Occipital lobe (tissue), 3 donors: ENCODE measurements at places on chromosomes 2 and 18.

DNA sequence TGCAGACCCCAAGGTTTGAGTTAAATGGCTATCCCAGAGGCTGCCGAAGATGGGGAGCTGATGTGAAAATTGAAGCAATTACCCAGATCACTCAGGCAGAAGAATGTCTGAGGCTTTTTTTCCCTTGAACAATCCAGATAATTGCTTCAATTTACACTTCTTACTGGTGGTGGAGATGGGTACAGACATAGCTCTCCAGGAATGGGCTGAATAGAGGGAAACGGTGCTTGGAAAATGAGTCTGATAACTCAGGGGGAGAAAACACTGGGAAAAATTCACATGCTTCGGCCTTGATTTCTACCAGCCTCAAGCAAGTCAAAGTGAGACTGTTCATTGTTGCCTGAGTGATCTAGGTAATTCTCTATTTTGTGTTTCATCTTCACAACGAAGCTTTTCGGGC lies 9.5 kb upstream of the KIF5C start:
- DNase-seq, result no peak

DNA sequence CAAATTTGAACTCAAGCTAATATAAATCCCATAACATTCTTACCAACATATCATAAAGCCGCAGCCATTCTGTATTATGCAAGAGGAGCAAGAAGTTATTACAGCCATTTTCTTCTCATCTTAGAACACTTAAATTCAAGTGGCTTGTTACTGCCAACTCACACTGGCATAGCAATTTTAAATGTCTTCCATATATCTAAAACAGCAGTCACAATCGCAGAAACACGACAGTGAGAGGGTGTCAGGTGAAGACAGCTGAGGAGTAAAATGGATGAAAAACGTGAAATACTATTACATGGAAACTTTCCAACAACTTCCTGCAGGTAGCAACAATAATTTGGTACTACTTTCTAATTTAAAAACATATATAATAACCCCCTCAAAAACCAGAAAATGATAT lies 17.9 kb downstream of the PPP3R1 start:
- no peak for DNase-seq

DNA sequence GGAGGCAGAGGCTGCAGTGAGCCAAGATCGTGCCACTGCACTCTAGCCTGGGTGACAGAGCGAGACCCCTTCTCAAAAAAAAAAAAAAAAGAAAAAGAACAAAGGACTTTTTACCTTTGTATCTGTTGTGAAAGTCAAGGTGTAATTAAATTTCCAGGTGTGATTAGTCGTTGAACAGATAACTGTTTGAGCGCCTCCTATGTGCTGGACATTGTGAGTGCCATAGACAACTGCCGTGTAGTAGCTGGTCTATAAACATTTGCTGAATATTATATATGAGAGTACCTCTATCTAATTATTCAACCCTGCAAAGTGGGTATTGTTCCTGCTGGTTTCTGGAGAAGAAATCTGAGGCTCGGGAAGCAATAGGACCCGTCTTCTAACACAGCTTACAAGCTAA lies 71.8 kb downstream of the ASAP2 start:
- DNase-seq, result no peak

DNA sequence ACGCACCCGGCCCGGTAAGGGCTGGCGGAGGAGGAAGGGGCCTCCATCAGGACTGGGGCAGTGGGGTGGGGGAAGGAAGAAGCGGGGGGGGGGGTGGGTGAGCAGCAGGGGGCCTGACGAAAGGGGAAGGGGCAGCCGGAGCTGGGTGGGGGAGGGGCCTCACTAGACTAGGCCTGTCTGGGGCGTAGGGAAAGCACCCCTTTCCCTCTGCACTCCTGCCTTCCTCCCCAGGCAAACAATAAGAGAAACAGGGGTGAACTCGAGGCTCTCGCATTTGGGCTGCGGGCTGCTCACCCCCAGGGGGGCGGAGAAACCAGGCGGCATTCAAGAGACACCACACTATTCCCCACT lies 82.7 kb upstream of the POMC start:
- no peak for DNase-seq

- DNase-seq, result no peak
Measured at GRCh38 chr2:51344886-51345285, 313.0 kb upstream of the NRXN1 start.

- DNase-seq, result no peak
Measured at GRCh38 chr2:220670511-220670910, 901.6 kb downstream of the EPHA4 start.

DNA sequence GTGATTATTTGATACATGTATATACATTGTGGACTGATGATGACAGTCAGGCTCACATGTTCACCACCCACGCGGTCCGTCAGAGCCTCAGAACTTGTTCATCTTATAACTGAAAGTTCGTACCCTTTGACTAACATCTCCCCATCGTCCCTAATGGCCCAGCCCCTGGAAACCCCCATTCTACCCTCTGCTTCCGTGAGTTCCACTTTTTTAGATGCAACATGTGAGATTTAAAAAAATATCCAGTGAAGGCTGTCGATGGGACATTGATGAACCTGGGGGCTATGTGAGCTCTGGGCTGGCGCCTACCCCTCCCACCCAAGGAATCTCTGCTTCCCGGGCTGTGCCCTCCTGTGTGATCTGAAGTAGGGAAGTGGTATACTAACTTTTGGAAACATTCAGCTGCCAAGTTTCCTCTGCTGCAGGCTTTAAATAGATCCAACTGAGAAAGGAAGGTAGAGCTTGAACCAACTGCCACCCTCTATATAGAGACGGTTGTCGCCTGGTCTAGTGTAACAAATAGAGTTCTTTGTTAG lies 163.8 kb downstream of the FAM210A start:
- DNase-seq, result no peak

DNA sequence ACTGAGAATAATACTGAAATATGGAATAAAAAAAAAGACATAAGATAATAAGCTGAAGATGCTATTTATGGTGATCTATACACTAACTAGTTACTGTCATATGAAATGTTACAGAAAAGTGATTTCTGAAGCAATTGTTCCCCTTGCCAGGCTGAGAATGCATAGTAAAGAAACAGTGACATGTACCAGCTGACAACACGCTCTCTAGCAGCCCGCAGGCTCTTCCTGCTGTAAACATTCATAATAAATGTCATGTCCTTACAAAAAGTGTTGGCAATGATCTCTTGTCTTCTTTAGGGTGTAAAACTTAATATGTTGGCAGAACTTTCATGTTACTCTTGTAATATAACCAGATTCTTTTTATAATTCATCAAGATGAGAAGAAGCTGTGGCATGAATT lies 1171.3 kb downstream of the DSC3 start:
- no peak for DNase-seq

GRCh38 chr2:154403242-154403790 lies 295.2 kb upstream of the KCNJ3 start:
- DNase-seq, result no peak

GRCh38 chr2:232225895-232226294 lies 152.7 kb upstream of the ALPP start:
- no peak for DNase-seq

GRCh38 chr18:48826806-48827205 lies 124.0 kb downstream of the SMAD7 start:
- DNase-seq, result no peak

DNA sequence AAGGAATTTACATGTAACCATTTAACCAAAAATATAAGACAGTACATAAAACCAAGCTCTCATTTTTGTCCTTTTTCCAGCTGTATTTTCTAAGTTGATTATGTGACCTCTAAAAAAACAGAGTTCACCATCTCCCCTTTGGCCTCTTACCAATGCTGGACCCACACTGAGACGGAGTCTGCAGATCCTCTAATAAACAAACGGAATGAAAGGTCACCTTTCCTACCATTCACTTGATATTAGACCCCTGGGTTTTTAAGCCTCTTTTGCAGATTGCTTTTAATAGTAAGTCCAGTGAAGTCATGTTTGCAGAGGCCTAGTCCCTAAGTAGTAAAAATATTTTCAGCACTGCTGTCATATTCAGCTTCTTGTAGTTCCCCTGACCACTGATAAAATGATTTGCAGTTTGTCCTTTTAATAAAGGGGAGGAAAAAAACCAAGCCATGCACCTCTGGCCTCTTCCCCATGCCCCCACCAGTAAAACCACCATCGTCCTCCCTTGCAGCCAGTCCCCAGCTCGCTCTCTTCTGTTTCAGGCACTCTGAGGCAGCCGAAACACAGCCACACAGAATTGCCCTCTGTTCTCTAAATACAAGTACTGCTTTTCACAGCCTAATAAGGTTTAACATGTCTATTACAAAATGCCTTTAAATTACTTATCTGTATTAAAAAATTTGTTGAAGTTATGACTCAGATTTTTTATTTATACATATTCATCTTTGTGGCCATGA lies 427.5 kb downstream of the PARD3B start:
- no peak for DNase-seq

GRCh38 chr18:8036551-8036950 lies 469.4 kb downstream of the PTPRM start:
- no peak for DNase-seq

DNA sequence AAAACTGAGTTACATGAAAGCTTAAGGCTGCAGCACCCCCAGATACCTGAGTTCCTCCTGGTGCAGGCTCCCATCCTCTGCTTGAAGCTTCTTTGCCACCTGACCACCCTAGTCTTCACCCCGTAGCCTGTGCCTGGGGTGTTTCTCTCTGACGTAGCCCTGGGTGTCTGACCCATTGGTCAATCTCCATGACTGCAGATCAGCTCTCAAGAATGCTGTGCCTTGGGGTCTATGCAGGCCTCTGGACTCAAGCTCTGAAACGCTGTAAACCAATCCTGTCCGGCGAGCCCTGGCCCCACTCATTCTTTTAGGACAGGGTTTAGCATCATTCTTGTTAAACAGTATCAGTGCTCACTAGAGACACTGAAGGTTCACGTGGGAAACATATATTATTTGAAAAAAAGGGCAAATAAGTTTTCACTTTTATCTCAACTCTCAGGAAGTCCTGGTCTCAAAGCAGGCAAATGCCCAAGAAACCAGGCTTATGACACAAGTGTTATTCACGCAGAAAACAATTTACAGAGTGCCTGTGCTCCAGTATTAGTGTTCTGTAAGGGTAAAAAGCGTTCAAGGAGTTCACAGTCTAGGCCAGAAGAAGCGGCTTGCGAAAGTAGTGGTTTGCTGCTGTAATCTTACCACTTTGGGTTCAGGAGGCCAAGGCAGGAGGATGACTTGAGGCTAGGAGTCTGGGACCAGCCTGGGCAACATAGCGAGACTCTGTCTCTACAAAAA lies 22.8 kb upstream of the PPP4R1 start:
- no peak for DNase-seq

GRCh38 chr2:84906900-84907714 lies 1.7 kb downstream of the TMSB10 start:
- no peak for DNase-seq

- DNase-seq, result no peak
Measured at GRCh38 chr18:55229682-55230081, 270.4 kb upstream of the CCDC68 start.

GRCh38 chr18:75141166-75141565 lies 67.8 kb downstream of the PTGR3 start:
- no peak for DNase-seq

DNA sequence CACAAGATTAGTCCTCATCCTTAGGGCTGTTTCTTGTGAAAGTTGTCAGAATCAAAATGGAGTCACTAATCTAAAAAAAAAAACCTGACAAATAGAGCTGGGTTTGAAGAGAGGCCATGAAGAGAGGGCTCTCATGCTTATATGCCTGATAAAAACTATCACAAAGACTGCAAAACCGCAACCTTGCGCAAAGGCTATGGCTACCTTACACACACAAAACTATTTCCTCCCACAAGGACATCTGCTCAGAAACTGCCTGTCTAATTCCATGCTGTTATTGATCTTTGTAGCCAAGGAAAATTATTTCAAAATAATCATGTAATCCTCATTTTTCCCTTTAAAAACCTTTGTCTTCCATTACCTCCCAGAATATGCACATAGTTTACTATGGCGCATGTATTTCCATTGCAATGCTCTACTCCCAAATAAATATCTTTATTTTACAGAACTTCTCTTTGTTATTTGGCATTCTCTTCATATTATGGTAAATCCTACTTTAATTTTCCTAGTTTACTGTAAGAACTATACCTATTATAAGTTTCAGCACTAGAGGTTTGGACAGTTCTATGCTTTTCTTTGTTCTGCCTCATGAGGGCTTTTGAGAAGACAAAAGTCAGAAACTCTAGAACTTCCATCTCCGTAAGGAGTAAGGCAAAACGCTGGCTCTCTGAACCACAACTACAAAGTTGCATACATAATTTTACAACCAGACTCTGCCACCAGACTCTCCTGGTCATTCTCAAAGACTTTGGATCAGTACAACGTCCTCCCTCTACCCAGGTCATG lies 9.6 kb upstream of the DPYSL5 start:
- no peak for DNase-seq

DNA sequence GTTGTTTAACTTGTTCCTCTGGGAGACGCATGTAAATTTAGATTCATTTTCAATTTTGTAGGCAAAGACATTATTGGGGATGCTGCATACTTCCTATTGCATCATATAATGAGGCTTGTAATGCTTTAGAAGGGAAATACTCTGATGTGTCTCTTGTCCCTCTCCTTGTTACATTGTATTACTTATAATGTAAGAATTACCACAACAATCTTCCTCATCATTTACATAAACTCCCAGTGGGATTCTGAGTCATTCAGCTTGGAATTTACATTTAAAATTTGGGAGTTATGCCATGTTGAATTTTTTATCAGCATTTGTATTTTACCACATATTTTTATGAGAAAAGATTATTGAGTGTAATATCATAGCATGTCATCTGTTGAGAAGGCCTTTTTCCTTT lies 963.4 kb upstream of the NRXN1 start:
- no peak for DNase-seq

- no peak for DNase-seq
Measured at GRCh38 chr18:57780706-57781347, 22.3 kb downstream of the ATP8B1 start.

DNA sequence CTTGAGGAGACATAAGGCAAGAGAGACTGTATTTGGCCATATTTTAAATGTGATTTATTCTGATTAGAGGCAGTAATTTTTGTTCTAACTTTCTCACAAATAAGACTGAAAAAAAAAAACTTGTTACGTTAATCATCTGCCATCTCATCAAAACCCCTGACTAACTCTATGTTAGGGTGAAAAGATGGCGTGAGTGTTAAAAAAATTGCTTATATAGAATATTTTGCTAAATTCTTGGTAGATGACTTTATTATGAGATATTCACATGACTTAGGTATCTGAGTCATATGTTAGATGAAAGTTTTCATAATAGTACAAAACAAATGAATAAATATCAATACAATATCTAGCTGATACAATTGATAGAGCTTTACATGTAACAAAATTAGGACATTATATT lies 1508.7 kb upstream of the TMEFF2 start:
- no peak for DNase-seq

GRCh38 chr2:173048522-173048896 lies 27.1 kb upstream of the MAP3K20 start:
- no peak for DNase-seq

GRCh38 chr2:34849827-34850226 lies 1250.7 kb upstream of the FAM98A start:
- no peak for DNase-seq

DNA sequence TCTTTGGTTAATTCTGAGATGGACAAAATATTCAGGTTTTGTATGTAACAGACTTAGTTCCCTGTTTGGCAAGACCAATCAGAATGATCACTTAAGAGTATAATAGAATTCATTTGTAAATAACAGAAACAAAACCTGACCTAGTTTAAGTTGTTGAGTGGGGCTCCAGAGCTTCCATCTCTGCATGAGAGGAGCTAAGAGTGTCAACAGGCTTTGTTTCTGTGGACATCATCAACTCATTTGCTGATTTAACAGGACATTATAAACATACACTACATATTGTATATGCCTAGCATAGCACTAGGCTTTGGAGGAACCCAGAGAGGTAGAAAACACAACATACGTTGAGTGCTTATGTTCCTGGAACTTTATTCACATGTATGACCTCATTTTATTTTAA lies 75.3 kb upstream of the TRIB2 start:
- no peak for DNase-seq

- peak; percentile 13 for DNase-seq
Measured at GRCh38 chr2:202377207-202377761, 1.2 kb downstream of the BMPR2 start.
